Activated T-cell treated with anti-CD3 and anti-CD28 coated beads, Interleukin-2, amount 50 U/mL, for 1 hour (primary cell): ENCODE measurements at places on chromosomes 6 and 20.

- no peak for DNase-seq
These were observed 45.8 kb upstream of the DST start for GRCh38 chr6:56688521-56688920.

- DNase-seq = no peak
These were observed 129.8 kb downstream of the CD164 start for GRCh38 chr6:109252261-109253041.

DNA sequence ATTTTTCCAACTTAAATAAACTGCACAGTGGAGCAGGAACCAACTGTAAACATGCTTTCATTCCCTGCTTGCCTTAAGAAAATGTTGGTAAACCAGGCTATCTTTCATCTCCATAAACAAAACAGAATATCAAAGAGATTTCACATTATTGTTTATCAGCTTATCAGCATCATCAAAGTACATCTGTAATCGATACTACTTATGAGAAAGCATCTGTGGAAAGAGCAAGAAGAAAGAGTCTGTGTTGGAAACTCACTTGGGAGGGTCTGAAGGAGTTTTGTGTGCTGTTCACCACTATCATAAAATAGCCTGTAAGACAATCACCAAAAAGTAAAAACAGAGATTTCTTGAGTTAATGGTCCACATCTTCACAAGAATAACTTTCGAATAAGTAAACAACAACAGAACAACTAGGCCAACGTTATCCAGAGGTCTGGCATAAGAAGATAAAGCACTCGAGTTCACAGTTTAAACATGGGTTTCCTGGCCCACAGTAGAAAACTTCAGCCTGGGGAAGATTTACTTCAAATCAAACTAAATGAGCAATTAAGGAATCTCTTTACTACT lies 47.9 kb downstream of the EPB41L2 start:
- DNase-seq = no peak

DNA sequence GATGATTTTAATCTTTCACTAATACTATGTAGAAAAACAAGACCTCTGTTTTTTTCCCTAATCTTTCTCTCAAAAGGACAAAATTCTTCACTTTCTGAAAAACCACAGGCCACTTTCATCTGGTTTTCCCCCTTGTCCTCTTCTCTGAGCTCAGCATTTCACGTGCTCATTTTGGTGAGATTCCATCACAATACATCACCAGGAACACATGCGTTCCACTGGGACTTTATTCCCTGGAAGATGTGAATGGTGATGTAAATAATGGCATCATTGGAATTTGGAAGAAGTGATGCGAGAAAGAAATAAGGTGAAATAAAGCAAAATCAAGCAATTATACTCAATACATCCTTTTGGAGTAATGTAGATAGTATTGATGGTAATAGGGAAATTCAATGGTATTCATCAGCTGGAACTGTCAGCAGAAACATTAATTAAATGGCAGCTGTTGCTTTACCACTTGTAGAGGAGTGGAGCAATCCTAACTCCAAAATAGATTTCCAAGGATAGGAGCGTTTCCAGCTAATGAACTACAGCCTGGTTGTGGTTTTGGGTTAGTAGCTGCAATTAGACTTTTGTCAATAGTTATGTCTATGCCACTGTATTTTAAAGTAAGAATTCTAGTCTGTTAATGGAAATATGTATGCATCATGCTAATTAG lies 11.5 kb downstream of the FILIP1 start:
- no peak for DNase-seq

GRCh38 chr20:45507011-45507820 lies 8.2 kb downstream of the SPINT3 start:
- no peak for DNase-seq

DNA sequence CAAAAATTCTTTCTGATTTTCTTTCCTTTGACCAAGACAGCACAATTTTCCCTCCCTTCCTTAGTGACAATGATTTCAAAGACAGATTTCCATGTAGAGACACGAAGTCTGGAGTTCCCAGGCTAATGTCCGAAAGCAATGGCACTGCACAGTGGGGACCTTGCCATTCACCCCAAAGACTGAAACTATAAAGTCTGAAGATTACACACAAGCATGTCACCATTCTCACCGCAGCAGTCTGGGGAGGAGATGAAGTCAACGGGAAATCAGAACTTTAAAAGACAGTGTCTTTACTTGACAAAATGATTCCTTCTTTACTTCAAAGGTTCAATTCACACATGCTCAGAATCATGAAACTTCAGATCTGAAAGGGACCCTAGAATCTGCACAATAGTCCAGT lies 8.3 kb downstream of the B4GALT5 start:
- DNase-seq = no peak

DNA sequence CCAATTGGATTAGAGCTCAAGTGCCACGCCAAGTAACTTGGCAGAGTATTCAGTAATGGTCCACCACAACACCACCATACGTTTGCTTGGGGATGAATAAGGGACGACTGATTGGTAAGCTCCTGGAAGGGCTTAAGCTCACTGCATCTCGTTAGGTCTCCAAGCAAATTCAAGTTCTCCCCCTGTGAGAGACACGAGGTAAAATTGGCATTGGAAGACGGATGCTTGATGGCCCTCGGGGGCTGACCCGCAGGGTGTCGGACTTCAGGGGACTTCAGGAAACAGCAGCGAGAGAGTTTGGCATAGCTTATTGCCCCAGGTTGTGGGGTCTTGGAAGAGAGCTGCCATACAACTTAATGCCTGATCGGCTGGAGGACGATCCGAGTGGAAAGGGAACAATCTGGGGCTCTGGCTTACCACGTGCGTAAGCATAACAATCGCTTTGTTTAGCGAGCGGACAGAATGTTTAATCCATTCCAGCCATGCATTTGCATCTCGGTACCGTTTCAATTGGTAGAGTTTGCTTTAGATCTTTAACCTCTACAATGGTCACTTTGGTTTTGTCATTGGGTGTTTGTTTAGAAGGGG lies 4.8 kb upstream of the ZNFX1 start:
- DNase-seq = no peak

DNA sequence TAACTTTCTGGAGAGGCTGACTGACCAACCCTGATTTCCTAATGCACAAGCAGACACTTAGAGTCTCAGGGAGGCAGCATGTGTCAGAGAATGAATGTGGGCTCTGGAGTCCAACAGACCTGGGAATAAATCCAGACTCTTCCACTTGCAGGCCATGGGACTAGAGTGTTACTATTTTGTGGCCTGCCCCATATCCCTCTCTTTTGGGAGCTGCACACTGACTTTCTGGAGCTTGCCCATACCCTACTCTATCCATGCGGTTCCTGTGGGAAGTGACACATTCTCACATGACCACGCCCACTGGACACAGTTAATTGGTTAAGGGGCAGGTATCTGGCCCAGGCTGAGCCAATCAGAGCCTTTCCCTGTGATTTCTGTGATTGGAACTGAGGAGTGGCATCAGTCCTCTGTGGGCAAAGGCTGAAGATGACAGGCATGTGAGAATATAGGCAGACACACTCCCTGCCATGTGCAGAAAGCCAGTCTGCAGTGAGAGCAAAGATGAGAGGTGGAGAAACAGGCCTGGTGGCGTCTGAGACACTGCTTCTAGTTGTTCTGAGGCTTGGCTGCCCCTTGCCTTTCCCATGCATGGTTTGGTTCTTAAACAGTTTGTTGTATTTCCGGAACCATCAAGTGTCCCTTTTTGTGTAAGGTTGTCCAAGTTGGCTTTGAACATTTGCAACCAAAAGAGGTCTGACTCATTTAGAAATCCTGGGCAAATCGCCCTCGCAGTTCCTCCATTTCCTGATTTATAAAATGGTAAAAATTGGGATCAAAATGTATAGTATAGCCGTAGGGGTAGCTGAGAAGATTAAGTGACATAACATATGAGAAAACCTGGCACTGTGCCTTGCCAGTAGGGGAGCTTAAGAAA lies 125.6 kb downstream of the CDC5L start:
- no peak for DNase-seq
